Activated CD8-positive, alpha-beta T cell treated with anti-CD3 and anti-CD28 coated beads, Interleukin-2, amount 10 ng/mL, durations not matched to agents 7 days and 5 days (primary cell): ENCODE measurements at places on chromosomes 13 and 19.

DNA sequence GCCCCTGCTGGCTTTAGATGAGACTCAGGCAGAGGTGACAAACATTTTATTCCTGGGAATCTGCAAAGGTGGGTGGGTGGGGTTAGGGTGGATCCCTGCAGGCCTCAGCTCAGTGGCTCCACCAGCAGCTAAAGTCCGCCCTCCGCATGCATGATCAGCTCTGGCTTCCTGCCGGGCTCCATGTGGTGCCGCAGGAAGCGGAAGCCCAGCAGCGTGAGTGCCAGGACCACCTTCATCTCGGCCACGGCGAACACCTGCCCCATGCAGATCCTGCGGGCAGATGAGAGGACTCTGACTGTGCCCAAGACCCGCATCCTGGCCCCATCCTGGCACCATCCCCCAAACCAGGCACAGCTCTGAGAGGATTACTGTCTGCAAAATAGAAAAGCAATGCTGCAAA is 26.3 kb downstream of the CYP4F2 start:
- peak; percentile 57 for DNase-seq

- no peak for DNase-seq
These were observed 10.5 kb downstream of the KLF5 start for GRCh38 chr13:73069206-73069805.

GRCh38 chr19:10501971-10502523 is 1.1 kb downstream of the KEAP1 start:
- peak; percentile 53 for DNase-seq

- DNase-seq, result no peak
These were observed 3.6 kb upstream of the CCER2 start for GRCh38 chr19:38915329-38916321.

GRCh38 chr13:112102243-112102642 is 35.3 kb downstream of the SOX1 start:
- no peak for DNase-seq

- peak; percentile 10 for DNase-seq
These were observed 53.1 kb upstream of the CYSLTR2 start for GRCh38 chr13:48600374-48601364.

DNA sequence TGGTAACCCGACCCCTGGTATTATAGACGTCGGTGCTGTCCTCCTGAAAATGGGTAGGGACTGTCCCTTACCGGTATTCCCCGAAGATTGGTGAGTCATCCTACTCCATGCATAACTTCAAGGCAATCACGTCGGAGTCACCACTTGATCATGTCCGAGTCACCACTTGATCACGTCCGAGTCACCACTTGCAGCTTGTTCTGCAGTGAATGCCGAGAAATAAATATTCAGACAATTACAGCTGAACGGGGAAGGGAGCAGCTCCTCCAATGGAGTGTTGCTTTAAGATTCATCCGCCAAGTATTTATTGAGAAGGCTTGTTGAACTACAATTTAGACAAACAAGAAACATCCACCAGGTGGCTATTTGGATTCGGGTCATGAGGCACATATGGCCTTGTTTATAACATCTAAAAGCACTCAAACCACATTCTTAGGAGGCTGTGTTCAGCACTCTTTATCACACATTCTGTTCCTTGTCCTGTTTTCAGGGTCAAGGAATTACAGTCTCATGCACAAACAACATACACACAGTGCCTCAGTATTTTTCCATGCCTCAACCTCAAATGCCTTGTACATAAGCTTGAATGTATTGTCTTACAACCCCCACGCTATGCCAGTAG is 43.1 kb downstream of the ZNF726 start:
- no peak for DNase-seq

DNA sequence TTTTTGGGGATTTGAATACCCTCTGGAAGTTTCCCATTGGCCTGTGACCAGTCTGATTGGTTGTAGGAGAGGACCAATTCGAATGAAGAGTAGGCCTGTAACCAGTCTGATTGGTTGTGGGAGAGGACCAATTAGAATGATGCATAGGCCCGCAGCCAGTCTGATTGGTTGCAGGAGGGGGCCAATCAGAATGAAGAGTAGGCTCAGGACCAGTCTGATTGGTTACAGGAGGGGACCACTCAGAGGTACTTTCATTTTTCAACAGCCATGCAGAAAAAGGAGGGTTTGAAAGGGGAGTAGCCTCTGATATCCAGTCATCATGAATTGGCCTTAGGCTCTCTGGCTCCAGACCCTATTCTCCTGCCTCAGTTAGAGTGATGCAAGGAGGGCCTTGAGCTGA is 30.4 kb upstream of the SLC1A5 start:
- peak; percentile 39 for DNase-seq

DNA sequence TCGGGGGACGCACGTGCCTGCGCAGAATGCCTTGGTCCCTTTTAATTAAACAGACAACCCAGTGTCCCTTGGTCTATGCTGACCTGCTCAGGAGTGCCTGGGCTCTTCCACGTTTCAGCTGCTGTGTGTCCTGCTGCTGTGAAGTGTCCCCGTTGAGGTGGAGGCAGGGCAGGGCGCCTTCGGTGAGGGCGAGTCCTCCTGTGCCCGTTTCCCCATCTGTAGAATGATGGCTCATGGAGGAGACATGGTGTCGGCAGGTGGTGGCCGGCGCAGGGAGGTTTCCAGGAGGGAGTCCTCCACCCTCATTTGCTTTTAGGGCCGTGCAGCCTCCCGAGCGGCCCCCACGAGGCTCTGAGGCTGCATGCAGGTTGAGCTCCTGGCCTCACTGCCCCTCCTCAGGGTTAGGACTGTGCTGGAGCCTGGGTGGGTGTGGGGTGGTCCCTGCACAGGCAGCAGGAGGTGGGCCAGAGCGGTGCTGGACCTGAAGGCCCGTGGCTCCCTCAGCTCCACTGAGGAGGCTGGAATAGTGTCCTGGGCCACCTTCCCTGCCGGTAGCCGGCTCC is 8.8 kb downstream of the STK11 start:
- DNase-seq, result no peak

DNA sequence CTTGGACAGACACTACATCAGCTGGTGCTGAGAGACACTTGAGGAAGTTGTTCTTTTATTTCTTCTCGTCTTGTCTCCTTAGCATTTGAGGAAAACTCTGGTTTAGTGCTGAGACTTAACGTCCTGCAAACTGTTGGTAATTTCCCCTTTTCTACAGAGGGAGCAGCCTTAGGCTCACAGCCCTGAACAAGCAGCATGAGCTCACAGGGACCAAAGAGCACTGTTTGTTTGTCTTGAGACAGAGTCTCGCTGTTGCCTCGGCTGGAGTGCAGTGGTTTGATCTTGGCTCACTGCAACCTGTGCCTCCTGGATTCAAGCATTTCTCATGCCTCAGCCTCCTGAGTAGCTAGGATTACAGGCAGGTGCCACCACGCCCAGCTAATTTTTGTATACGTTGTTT is 5.5 kb downstream of the ZNF805 start:
- DNase-seq, result no peak

GRCh38 chr19:13784731-13785452 is 10.4 kb upstream of the ZSWIM4 start:
- DNase-seq, result peak; percentile 81

GRCh38 chr19:29677001-29677817 is 11.9 kb downstream of the PLEKHF1 start:
- DNase-seq, result no peak

DNA sequence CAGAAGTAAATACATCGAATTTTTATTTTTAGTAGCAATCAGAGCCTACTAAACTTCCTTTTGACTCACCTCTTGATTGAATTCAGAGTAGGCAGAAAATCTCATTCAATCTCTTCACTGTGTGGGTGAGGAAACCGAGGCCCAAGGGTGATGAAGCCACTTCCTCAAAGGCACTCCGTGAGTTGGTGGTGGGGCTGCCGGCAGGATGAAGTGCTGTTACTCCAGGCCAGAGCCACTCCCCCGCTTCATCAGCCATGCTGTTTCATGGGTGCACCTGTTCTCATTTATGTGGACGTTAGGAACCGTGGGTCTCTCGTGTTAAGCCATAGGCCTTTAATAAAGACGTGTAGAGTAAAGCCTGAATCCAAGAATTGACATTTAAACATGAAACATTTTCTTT is 13.2 kb downstream of the ING1 start:
- peak; percentile 77 for DNase-seq

DNA sequence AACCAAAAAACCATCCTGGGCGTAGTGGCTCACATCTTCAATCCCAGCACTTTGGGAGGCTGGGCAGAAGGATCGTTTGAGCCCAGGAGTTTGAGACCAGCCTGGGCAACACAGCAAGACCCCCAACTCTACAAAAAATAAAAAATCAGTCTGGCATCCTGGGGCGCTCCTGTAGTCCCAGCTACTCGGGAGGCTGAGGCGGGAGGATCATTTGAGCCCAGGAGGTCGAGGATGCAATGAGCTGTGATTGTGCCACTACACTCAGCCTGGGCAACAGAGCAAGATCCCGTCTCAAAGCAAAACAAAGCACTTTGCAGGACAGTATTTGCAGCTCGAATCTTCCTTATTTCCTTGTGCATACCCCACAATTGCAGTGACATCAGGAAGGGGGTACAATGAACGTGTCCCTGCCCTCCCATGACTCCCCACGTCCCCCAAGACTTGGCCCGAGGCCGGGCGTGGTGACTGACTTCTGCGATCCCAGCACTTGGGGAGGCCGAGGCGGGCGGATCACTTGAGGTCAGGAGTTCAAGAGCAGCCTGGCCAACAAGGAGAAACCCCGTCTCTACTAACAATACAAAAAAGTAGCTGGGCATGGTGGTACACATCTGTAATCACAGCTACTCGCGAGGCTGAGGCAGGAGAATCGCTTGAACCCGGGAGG is 870 bp downstream of the NDUFB7 start:
- DNase-seq, result no peak

GRCh38 chr13:50708461-50708860 is 135.0 kb downstream of the DLEU7 start:
- no peak for DNase-seq

DNA sequence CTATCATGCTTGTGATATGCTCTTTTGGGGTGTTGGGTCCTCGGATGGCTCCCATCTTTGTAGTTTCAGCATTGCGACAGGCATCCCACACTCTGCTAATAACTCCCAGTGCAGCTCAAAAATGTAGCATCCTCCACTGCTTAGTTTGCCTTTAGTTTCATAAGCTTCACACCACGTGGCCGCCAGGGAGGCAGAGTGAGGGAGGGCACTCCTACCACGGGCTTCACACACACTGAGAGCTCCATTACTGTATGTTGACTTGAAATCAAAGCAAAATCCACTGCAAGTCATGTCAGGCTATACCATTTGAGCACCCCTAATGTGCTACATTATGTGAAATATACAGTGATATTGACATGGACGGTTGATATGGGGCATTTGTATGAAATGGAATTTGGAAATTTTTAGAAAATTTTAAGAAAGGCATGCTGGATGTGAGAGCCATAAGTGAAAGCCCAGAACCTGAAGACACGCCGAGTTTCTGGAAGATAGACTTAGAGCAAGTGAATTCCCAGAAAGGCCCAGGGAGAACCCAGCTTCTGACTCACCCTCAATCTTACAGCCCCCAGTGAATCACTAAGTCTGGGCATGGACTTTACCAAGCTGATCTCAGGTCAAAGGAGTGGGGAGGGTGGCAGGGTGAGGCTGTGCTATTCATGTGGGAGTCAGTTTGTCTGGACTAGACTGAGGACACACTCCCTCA is 94.1 kb downstream of the HSPH1 start:
- DNase-seq, result no peak

DNA sequence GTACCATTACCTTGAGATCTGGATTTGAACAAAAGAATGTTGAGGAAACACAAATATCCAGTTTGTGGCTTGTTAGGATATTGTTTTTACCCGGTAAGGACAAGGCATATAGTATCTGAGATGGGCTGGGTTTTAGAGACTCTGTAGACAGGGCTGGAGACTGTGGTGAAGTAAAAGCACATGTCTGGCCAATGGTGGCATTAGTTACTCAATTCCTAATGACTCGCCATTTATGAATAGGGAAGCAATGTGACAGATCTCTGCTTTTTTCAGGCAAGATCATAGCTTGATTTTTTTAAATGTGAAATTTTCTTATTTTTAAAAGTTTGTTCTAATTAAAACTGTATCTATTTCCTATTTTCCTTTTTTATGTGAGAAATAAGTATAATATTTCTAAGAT is 371.1 kb upstream of the SPRY2 start:
- DNase-seq, result no peak

DNA sequence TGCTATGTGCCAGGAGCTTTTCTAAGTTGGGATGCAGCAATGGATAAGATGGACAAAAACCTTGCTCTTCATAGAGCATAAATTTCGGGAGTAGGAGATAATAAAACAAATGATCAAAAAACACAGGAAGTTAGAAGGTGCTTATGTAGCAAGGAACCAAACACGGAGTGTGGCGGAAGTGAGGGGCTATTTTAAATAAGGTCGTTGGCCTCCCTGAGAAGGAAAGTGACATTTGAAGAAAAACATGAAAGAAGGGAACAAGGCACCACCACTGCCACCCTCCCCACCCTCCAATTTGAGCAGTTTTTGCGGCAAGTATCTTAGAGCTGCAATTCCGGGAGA is 3.2 kb upstream of the GSX1 start:
- DNase-seq, result peak; percentile 38

DNA sequence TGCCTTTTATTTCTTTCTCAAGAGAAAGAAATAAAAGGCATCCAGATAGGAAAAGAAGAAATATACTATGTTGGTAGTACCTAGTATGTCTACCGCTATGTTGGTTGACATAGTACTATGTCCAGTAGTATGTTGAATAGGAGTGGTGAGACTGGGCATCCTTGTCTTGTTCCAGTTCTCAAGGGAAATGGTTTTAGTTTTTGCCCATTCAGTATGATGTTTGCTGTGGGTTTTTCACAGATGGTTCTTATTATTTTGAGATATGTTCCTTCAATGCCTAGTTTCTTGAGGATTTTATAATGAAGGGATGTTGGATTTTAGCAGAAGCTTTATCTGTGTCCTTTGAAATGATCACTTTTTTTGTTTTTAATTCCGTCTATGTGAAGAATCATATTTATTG is 53.0 kb upstream of the CSNK1A1L start:
- no peak for DNase-seq

- DNase-seq, result no peak
These were observed 365.3 kb upstream of the ZNF507 start for GRCh38 chr19:31979949-31980670.

GRCh38 chr13:75481176-75482069 is 546 bp downstream of the TBC1D4 start:
- peak; percentile 33 for DNase-seq

- DNase-seq, result no peak
These were observed 184.9 kb downstream of the DIAPH3 start for GRCh38 chr13:59978862-59979261.

- DNase-seq, result no peak
These were observed 29.7 kb downstream of the OLFM2 start for GRCh38 chr19:9906475-9907087.

- DNase-seq, result no peak
These were observed 9.5 kb downstream of the IL4I1 start for GRCh38 chr19:49887037-49887664.
